Stomach (tissue), 19 donors: ENCODE measurements at places on chromosomes 2 and 18. TPM values are rescaled to one million over a fixed set of nuclear protein-coding genes. Genes with fewer than 3 reads are reported as not detected.

GRCh38 chr2:121417826-121418225 lies 112.9 kb upstream of the RNU4ATAC start:
- DNase-seq = no peak

GRCh38 chr2:59857109-59857508 lies 696.3 kb downstream of the BCL11A start:
- DNase-seq = no peak

- no peak for DNase-seq
Measured at GRCh38 chr2:105924271-105924670, 179.6 kb downstream of the NCK2 start.

GRCh38 chr2:209787416-209787815 lies 15.8 kb downstream of the UNC80 start:
- DNase-seq = no peak

DNA sequence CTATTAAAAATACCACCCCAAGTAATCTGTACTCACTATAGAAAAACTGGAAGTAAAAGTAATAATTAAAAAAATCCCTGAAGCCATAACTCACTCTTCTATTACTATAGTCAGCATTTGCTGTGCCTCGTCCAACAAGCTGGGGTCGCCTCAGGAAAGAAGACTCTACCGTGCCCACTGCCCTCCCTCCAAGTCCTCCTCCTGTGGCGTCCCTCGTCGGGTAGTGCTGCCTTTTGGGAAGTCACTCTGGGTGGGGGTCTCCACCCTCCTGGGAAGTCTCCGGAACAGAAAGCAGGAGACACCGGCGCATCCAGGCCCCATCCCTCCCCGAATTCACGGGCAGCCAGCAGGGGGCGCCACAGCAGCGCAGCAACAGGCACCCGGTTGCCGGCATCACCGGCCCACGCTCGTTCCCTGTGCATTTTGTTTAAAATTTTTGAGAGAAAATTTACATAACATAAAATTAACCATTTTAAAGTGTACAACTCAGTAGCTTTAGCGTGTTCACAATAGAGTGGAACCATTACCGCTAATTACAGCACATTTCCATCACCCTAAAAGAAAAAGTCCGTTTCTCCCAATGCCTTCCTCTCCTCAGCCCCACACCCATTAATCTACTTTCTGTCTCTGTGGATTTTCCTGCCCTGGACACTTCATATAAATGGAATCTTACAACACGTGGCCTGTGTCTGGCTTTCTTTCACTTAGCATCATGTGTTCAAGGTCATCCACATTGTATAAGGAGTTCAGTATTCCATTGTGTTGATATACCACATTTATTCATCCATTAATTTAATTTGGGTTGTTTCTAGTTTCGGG lies 62.2 kb downstream of the ADNP2 start:
- peak; percentile 72 for DNase-seq

GRCh38 chr18:42915299-42915698 lies 200.2 kb downstream of the RIT2 start:
- no peak for DNase-seq

DNA sequence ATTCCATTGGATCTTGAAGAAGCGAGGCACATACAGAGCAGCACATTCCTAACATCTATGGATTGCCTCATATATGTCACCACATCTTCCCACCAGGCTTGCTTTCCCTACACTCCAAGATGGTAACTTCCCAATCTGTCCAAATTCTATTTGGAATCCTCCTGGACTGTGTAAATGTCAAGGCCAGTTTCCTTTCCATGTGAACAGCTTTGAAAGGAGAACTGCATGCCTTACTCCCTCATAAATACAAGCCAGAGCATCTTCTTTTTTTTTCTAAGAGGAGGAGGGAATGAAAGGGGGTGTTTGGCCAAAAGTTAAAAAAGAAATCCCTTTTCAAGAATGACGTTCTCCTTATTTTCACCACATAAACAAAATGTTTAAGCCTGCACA lies 103.8 kb upstream of the OSR1 start:
- peak; percentile 76 for DNase-seq

DNA sequence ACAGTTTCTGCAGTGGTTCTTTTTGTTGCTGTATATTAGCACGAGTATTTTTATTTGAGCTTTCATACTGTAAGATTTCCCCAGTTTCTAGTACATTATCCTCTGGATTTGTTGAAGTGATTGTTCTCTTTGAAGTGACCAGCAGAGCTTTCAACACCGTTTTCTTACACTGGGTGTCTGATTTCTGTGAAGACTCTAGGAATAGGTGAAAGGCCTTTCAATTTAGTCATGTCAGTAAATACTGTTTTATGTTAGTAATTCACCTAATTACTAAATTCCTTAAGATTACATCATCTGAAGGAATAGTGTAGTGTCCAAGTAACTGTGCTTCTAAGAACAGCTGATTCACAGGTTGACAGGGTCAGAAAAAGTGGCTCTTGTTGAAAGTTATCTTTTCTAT lies 2.3 kb downstream of the PPM1B start:
- DNase-seq = no peak

CRYGD gene
- total RNA-seq = not detected

MBOAT2 gene
- 60.7 TPM for total RNA-seq

KCNG2 gene
- 0.92 TPM for total RNA-seq
